ENCODE measurements at places on chromosomes 6 and 20. TPM values are rescaled to one million over a fixed set of nuclear protein-coding genes. Genes with fewer than 3 reads are reported as not detected.

DNA sequence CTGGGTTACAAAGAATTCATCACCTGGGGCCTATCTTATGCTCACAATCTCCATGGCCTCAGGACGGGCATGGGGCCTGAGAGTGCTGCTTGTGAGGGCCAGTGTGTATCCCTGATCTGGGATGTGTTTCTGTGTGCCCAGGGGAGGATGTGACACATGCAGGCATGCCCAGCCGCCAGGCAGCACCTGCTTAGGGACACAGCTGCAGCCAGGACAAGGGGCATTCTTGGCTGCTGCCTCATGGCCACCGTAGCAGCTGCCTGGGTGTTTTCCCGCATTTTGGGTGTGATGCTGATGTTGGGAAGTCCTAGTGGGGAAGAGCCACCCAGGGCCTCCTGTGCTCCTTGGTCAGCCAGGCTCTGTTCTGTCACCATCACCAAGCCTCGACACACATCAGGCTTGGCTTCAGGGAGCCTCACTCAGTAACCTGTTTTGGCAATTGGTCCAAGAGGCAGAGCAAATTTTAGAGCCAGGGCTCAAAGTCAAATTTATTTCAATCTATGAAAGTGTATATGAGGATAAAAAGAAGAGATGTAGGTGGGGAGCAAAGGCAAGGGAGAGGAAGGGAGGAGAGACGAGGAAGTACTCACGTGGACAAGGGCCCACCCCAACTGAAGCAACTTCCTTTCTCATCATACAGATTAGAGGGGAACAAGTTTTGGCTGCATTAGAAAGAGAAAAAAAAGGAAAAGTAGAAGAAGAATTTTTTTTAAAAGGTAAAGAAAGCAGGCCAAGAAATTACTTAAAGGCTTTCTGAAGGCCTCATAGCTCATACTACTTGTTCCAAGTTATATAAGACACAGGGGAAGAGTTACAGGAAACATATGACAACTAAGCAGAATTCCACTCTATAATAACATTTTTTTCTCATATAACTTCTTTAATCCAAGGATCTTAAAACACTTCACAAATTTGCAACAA is 269.9 kb upstream of the SUPT3H start:
- no peak for DNase-seq

- no peak for DNase-seq
Observed at GRCh38 chr6:91539456-91539855, 952.6 kb upstream of the MAP3K7 start.

Gene NKAIN4
- 20.7 TPM for polyA plus RNA-seq

Gene SYNGAP1
- polyA plus RNA-seq, result 40.9 TPM

Gene ZBTB12
- polyA plus RNA-seq, result 23.1 TPM

Measured in left kidney (tissue), 8 donors.